ENCODE measurements at places on chromosomes 1 and 21. TPM values are rescaled to one million over a fixed set of nuclear protein-coding genes. Genes with fewer than 3 reads are reported as not detected.

DNA sequence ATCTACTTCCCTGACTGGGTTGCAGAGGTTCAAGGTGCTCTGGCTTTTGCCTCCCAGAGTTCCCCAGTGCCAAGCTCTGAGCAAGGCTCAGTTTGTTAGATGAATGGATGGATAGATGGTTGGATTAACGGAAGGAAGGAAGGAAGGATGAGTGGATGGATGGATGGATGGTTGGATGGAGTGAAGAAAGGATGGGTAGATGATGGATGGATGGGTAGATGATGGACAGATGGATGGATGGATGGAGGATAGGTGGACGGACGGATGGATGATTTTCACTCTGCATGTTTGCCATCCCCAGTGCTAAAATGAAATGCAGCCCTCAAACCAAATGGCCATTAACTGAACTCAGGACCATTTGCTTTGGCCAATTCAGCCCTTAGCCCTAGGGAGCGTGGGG, 27.4 kb upstream of the TENT5C start:
- H3K27me3 ChIP-seq, result no peaks in the 10 kb centered on the region
- no peaks in the 10 kb centered on the region for H3K4me1 ChIP-seq
- no peak for DNase-seq
- H3K36me3 ChIP-seq, result no peaks in the 10 kb centered on the region
- no peak overlapping the region for H3K27ac ChIP-seq

- H3K4me1 ChIP-seq, result no peaks in the 10 kb centered on the region
- no peak overlapping the region for H3K27ac ChIP-seq
- peaks cover 4% of the 10 kb centered on the region for H3K36me3 ChIP-seq
- DNase-seq, result no peak
Observed at GRCh38 chr21:31656199-31657095, 3.0 kb upstream of the SOD1 start.

GRCh38 chr1:78699813-78700212, 50.2 kb downstream of the IFI44 start:
- H3K27ac ChIP-seq, result no peak overlapping the region
- no peaks in the 10 kb centered on the region for H3K27me3 ChIP-seq
- no peak overlapping the region for H3K4me3 ChIP-seq
- DNase-seq, result no peak

Gene PEAR1
- total RNA-seq, result 16.1 TPM

Gene LEPR
- total RNA-seq, result 3.0 TPM

GRCh38 chr1:56958526-56958925, 7.3 kb downstream of the C8B start:
- H3K4me3 ChIP-seq, result no peak overlapping the region
- no peak overlapping the region for H3K27ac ChIP-seq
- H3K36me3 ChIP-seq, result no peaks in the 10 kb centered on the region
- no peaks in the 10 kb centered on the region for H3K4me1 ChIP-seq
- H3K27me3 ChIP-seq, result 0 out of 2 replicates have a peak, but pooled peaks cover 4% of the 10 kb centered on the region
- no peak for DNase-seq

Gene CHRNB2
- total RNA-seq, result 0.21 TPM

GRCh38 chr1:36448530-36449056, 1.7 kb downstream of the OSCP1 start:
- H3K27me3 ChIP-seq, result no peaks in the 10 kb centered on the region
- no peak overlapping the region for H3K27ac ChIP-seq
- H3K4me1 ChIP-seq, result peaks cover 3% of the 10 kb centered on the region
- DNase-seq, result no peak
- H3K4me3 ChIP-seq, result no peak overlapping the region

Gene PER3
- total RNA-seq, result 17.0 TPM

GRCh38 chr1:168917796-168918195, 188.7 kb upstream of the ATP1B1 start:
- H3K27ac ChIP-seq, result no peak overlapping the region
- peaks cover 19% of the 10 kb centered on the region for H3K4me1 ChIP-seq
- no peaks in the 10 kb centered on the region for H3K27me3 ChIP-seq
- no peak for DNase-seq
- no peaks in the 10 kb centered on the region for H3K36me3 ChIP-seq

GRCh38 chr1:9331016-9331415, 38.3 kb downstream of the SPSB1 start:
- H3K27me3 ChIP-seq, result no peaks in the 10 kb centered on the region
- H3K4me1 ChIP-seq, result peaks cover 56% of the 10 kb centered on the region
- no peaks in the 10 kb centered on the region for H3K36me3 ChIP-seq
- no peak overlapping the region for H3K4me3 ChIP-seq

Gene ARHGAP29
- total RNA-seq, result 197 TPM
